ENCODE measurements at places on chromosomes 2 and 18.
A peak's percentile ranks its signal among the peaks of the same experiment; 100 is the strongest.

DNA sequence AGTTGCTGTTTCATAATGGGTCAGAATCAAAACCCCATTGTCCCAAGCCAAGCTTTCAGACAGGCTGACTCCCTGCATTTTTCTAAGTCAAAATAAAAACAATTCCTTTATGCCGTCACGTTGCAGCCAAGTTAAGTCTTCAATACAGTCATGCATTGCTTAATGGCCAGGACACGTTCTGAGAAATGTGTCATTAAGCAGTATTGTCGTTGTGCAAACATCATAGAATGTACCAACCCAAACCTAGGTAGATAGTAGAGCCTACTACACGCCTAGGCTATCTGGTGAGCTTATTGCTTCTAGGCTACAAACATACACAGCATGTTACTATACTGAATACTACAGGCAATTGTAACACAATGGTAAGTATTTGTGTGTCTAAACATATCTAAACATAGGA lies 160.4 kb upstream of the FOSL2 start:
- DNase-seq: no peak

- no peak for DNase-seq
These were observed 768 bp upstream of the CYBRD1 start for GRCh38 chr2:171521361-171522051.

DNA sequence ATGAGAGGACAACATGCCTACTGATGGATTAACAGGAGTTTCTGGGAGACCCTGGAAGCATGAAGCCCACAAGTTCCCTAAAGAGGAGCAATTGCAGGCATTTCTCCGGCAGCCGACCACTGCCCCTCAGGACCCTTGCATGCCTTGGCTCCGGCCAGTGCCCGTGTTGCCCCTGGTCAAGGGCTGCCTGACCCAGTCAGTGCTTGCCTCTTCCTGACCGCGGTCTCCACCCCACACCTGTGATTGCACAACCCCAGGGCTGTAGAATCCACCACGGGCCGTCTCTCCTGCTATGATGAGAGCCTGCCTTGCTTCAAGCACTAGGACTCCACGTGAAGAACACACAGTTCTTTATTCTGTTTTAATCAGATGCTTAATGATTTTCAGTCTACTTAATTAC lies 127.5 kb downstream of the GLI2 start:
- DNase-seq: no peak

DNA sequence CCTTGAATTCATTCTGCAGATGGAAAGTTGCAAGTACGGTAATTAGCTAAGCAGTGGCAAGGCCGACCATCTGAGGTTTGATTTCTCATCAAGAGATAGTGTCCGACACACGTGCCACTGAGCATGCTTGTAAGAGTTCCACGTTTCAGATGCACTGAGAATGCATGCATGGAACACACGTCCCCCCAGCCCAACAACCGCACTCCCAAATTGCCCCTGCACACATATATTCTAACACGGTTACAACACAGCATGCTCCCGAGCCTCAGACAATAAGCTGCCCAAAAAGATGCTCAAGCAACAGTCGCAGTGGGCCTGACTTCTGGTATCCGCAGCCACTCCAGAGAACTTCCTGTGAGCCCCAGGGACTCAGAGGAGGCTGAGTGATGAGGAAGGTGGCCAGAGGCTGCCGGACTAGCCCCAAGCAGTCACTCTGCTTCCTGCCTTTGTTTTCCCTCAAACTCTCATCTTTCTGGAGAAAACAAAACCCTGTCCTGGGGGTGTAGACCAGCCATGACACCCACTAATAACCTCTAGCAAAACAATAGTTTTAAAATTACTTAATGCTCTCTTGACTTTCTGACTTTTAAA lies 204.0 kb downstream of the TGIF1 start:
- no peak for DNase-seq

GRCh38 chr18:73724958-73725357 lies 422.7 kb downstream of the FBXO15 start:
- DNase-seq: peak; percentile 30

DNA sequence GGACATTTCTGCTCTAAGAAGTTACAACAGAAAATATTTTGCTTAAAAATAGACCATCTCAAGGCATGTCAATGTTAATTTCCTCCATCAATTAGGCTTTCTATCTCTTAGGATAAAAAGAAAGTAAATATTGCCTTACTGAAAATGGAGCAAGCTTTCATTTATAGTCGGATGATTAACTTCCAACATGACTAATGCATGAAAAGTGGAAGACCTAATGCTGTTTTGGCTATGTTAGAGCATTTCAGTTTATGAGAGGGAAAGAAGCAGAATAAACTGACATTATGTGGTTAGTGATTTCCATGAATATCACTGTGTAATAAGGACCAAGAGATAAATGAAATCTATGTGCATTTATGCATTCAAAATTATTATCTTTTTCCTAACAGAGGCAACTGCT lies 475.2 kb upstream of the UBE2E3 start:
- peak; percentile 24 for DNase-seq

- no peak for DNase-seq
These were observed 54.8 kb downstream of the LAMA1 start for GRCh38 chr18:7062811-7063210.

GRCh38 chr18:65523461-65523860 lies 227.4 kb upstream of the CDH7 start:
- no peak for DNase-seq

- no peak for DNase-seq
These were observed 38.6 kb upstream of the KCNF1 start for GRCh38 chr2:10873171-10873570.

- DNase-seq: peak; percentile 94
These were observed 154.6 kb downstream of the WDSUB1 start for GRCh38 chr2:159131914-159132281.

DNA sequence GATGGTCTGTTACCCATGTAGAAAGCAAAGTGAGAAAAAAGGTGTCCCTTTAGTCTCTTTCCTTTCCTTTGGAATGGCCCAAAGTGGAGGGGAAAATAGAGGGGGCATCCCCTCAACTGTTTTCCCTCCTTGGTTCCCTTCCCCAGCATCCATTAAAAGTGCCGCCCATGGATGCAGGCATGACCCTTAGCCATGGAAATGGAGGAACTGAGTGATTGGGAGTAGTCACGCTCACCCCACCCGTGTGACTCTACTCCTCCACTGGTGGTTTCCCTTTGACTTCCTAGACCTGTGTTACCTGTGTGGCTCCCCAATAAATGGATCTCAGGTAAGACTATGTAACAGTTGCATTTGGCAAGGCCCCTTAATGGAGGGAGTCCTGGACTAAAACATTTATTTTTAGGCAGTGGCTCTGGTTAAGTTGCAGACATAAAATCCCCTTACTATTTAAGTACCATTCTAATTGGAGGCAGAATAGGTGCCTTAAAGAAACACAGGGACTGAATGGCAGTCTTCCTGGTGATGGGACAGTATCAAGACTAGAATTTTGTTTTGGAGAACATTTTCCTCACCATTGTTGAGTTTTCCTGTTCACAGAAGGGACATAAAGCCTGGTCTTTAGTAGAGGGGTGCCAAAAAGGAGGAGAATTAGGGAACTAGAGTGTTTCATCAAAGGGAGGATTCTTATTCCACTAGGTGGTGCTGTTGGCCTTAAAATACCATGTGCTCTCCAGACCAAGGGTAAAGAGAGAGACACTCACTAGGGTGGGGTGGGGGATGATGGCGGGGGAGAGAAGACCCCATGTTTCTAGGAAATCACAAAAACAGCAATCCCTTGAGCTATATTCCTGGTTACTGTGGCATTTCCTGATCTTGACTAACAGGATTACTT lies 25.7 kb upstream of the PLA2R1 start:
- DNase-seq: no peak

DNA sequence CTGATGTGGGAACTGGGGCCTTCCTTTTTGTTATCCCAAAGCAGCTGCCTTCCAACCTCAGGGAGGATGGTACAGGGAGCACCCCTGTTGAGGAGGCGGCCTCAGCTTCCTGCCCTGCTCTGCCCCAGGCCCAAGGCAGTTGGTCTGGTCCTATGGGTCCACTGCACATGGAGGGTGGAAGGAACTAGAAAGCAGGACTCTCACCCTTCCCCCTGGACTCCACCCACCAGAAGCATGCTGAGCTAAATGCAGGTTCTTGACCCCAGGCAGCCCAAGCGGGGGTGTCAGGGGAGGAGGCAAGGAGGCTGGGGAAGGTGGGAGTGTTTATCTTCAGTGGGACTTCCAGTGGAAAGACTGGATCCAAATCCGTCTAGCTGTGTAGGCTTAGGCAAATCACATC lies 158.5 kb downstream of the SMAD2 start:
- DNase-seq: no peak

GRCh38 chr2:127897531-127898211 lies 11.9 kb upstream of the AMMECR1L start:
- no peak for DNase-seq

GRCh38 chr2:175575346-175576258 lies 394.1 kb upstream of the ATP5MC3 start:
- DNase-seq: no peak

DNA sequence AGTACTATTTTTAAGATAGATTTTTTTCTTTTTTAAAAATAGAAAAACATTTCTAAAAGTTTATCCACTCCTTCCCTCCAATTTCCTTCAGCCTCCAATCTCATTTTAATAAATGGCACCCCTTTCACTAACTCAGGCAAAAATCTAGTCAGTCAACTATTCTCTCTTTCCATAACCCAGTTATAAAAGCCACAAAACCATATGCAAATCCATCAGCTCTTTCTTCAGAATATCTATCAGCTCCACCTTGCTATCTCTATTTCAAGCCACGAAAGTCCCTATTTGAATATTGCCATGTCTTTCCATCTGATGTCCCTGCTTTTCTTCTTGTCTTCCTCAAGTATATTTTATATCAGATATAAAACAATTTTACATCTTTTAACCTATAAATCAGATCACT lies 397.1 kb downstream of the ERBB4 start:
- DNase-seq: no peak

- DNase-seq: no peak
These were observed 210.9 kb downstream of the GBX2 start for GRCh38 chr2:235957251-235957650.

- DNase-seq: no peak
These were observed 510.1 kb downstream of the TDRD15 start for GRCh38 chr2:21633911-21634310.

GRCh38 chr2:46915281-46915810 lies at the start of gene MCFD2:
Gene MCFD2 (minus strand): TSS chr2:46915806. CDS start chr2:46909171, 6,635 bp downstream.
- peak; percentile 8 for DNase-seq

DNA sequence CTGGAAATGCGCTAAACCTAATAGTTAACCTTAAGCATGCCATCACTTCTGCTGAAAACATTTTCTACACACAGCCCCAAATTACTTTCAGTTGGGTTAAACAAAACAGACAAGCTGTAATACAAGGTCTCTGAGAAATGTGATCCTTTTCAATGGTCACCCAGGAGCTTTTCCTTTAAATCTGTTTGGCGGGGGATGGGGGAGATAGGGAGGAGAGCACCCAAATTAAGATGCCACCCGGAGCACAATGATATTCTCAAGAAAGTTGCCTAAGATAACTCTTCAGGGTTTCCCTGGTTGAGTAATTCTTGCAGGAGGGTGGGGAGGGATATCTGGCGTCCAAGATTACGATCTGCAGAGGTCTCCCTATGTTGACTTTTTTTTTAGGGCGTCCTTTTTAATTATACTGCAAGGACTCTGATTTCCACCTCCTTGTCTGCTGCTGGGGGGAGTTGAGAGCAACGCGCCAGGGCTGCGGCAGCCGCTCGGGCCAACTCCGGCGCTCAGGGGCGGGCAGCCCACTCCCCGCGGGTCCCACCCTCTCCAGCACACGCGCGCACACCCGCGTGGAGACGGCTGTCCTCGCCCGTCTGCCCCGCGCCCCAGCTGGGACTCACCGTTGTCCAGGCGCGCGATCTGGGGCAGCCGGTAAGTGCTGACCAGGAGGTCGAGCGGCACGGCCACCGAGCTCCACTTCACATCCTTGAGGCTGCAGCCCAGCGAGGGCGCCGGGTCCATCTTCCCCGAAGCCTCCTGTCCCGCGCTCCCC lies 807 bp downstream of the GAREM1 start:
- DNase-seq: no peak

DNA sequence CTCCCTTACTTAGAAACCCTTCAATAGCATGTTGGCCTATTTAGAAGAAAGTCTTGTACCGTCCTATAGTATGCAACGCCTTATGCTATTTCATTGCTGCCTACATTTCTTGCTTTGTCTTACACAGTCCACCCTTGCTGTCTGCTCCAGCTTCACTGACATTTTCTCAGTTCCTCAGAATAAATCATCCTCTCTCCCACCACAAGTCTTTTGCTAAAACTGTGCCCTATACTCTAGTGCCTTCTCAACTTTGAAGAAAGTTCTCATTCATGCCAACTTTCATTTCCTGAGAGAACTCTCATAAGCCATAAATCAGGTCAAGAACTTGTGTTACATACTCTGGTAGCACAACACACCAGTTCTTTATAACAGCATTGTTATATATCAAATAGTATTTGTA lies 54.3 kb upstream of the COL3A1 start:
- DNase-seq: no peak

- no peak for DNase-seq
These were observed 11.8 kb downstream of the ARHGAP15 start for GRCh38 chr2:143140864-143141661.

DNA sequence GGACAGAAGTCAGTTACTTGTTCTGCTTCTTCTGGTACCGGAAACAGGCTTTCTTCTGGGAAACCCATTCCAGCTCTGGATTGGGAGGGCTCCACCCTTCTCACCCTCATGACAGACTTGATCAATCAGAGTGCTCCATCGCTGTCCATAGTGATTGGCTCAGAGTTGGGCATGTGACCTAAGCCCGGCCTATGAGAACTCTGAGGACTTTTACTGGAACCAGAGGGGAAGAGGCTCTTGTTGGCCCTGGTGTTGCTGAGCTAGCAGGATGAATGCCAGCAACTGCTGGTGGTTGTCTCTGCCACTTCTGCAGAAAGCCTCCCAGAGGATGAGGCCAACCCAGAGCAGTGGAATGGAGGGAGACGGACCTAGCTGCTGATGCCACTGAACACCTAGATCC lies 33.3 kb downstream of the TMEM37 start:
- DNase-seq: no peak

GRCh38 chr18:449374-449773 lies 51.1 kb downstream of the COLEC12 start:
- DNase-seq: no peak

- DNase-seq: no peak
These were observed 70.3 kb upstream of the DOCK10 start for GRCh38 chr2:225112362-225113126.

DNA sequence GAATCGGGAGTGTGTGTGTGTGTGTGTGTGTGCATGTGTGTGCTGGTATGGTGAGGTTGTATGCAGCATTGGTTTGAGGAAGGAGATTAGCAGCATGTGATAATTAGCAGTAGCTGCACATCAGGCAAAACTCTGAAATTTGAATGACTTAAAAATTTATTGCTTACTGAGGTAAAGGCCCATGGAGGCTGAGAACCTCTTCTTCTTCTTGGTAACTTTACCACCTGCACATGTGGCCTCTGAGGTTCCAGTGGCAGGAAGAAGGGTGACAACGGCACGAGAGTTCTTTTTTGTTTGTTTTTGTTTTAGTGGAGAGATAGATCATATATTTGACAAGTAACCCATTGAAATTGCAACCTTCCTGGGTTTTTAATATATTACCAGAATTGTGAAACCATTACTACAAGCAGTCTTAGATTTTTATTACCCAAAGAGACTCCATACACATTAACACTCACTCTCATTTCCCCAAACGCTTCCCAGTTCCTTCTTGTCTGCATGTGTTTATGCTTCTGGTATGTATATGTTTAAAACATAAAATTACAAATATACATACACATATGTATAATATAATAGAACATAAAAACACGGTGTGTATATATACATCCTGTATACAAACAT lies 292.1 kb downstream of the PTGR3 start:
- no peak for DNase-seq
